NCI-H345 (cell line): ENCODE measurements at places on chromosomes 4 and X.

DNA sequence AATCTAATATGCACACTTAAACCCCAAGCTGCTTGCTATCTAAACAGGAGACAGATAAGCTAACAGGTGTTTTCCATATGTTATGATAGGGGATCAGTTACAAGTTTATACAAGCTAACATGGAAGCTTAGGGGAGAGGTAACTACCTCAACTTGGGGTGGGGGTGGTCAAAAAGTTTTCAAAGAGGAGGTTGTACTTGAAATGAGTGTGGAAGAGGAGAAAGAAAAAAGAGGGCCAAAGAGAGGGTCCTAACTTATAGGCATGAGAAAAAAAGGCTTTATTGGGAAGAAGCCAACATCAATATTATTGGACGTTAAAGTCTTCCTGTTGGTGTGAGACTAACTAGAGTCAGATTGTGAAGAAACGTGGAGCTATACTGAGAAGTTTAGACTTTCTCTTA lies 205.9 kb downstream of the NDST4 start:
- DNase-seq, result no peak

- DNase-seq, result no peak
Observed at GRCh38 chr4:168421671-168422070, 58.6 kb downstream of the DDX60L start.

DNA sequence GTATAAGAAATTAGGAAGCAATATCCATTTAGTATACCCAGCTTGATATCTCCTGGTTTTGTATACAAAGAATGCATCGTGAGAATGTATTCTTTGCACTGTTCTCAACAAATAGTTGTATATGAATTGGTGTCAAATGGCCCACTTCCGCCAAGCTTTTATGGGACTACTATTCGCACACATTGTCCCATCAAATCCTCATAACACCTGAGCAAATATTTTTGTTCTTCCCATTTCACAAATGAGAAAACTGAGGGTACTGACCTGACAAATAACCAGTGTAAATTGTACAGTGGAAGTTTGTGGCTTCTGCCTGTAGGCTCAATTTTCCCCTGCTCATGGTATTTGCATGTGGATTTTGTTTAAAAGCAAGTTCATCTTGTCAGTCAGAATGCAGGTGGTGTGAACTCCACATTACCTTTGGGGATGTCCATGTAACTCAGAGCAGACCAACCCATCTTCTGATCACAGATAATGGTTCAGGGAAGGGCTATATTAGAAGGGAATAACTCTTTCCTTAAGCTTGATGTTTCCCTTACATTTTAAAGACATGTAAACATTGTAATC lies 51.5 kb upstream of the FAM241A start:
- no peak for DNase-seq

DNA sequence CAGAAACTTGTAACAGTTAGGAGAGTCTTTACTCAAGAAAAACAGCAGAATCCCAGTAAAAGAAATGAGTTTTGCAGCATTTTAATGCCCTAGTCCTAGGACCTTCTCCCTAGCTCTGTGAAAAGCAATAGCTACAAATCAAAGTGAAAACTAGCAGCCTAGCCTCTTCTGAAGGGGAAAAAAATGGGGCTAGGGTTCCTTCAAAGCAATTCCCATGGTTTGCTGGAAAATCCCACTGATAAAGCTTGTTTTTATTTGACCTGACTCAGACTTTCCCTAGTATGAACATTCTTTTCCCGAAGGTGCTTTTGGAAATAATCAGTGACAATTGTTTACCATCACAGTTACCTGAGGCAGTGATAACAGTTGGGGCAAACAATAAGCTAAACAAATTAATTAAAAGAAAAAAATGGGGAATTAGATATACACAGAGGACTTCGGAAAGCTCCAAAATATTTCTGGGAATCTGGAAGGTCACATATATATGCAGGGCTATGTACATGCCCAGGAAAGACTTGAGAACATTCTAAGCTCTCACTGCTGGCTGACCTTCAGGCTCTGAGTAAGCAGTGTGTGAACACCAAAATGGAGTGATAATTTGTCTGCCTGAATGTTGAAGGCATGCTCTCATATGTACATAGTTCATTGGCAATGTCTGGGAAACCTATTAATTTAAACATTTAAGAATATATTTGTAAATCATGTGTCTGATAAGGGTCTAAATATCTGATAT lies 285.9 kb downstream of the KCTD8 start:
- no peak for DNase-seq

GRCh38 chr4:95857761-95858160 lies 17.9 kb downstream of the PDHA2 start:
- DNase-seq, result no peak

- no peak for DNase-seq
Observed at GRCh38 chrX:4841216-4841745, 1127.8 kb upstream of the PRKX start.

GRCh38 chrX:40871385-40872082 lies 136.2 kb upstream of the MED14 start:
- no peak for DNase-seq

DNA sequence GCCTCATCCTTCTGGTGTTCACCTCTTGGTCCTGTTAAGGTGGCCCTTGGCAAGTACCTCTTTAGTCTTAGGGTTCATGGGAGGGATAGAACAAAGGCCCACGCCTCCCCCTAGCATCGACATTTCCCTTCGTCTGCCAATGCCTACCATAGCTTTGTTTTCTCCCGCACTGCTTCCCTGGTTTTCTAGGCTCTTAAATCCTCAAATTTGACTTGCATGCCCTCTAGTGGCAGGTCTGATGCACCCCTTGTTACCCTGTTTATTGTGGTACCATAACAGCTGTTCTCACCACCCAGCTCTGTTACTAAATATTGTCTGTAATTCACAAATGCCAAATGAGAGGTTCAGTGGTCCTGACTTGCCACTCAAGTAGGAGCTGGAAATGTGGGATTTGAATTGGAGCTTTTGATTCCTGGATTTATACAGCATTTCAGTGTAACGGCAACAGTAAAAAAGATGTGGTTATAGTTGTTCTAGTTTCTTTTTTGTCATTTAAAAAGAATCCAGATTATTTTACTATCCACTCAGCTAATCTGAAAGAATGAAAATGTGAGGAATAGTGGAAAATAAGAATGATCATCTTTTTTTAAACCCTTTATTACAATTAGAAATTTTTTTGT lies 100.1 kb downstream of the REPS2 start:
- peak; percentile 69 for DNase-seq

- DNase-seq, result no peak
Observed at GRCh38 chr4:145044341-145044740, 53.7 kb downstream of the ANAPC10 start.

DNA sequence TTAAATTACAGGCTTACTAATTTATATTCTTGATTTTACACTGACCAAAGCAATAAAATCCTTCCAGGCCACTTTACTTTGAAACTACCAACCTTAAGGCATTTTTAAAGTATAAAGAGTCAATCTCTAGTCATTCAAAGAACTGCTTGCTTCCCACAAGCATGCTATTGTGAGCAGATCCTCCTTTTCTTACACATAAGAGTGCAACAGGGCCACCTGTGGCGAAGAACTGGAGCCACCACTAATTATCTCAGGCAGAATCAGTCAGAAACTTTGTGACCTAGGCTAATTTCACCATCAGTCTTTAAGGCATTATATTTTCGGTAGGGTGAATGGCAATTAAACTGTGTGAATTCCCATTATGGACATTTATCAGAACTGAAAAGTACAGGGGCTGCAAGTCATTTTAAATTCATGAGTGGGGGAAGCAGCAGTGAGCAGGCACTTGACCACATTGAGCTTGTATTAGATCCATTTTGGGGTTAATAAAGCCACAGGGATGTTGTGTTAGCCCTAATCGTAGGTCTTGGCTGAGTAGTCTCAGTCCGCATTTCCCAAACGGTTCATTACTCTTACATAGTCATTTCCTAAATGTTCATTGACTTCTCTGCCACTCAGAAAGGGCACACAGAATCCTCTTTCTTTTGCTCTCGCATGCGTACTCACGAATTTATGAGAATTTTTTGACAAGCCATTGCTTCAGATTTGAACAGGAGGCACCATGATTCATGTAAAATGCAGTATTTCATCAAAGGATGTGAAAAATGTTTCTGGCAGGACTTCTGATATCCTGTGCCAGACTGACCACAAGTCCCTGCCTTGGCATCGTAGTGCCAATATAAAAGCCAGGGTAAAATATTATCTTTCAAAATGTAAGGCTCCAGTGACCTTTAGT lies 39.8 kb downstream of the NPY2R start:
- no peak for DNase-seq

GRCh38 chr4:76377481-76377901 lies 43.5 kb downstream of the CCDC158 start:
- DNase-seq, result no peak

GRCh38 chr4:118154649-118155048 lies 120.4 kb downstream of the NDST3 start:
- no peak for DNase-seq

GRCh38 chr4:148366251-148366650 lies 76.0 kb downstream of the NR3C2 start:
- no peak for DNase-seq

DNA sequence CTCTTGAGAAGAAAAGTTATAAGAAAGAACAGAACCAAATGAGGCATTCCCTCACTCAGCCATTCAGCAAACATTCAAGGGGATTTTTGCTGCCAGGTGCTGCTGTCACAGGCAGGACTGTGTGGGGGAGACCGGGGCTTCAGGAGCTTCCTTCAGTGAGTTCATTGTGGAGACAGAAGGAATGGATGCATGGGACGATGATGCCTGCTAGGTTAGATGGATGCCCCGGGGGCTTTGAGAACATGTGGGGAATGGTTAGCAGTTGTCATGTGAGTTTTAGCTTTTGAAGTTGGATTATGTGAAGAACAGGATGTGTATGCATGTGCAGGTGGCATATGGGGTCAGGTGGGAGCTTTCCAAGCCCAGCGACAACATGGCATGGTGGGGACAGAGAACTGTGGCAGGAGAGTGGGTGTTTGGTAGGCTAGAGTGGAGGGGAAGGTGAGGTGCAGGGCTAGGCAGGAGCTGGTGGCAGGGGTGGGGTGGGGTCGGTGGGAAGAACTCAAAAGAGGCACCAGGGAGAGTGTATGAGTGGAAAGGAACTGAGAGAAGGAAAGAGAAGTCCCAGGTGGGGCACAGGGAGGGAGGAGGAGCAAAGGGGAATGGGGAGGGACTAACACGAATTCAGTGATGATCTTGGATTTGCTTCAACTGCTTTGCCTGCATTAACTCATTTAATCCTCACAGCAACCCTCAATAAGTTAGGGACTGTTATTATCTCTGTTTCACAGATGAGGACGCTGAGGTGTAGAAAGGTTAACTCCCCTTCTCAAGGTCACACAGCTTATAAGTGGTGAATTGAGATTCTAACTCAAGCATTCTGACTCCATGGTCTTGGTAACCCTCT lies 8.4 kb downstream of the DCUN1D4 start:
- DNase-seq, result no peak

- no peak for DNase-seq
Observed at GRCh38 chr4:42216664-42217063, 64.2 kb upstream of the BEND4 start.

DNA sequence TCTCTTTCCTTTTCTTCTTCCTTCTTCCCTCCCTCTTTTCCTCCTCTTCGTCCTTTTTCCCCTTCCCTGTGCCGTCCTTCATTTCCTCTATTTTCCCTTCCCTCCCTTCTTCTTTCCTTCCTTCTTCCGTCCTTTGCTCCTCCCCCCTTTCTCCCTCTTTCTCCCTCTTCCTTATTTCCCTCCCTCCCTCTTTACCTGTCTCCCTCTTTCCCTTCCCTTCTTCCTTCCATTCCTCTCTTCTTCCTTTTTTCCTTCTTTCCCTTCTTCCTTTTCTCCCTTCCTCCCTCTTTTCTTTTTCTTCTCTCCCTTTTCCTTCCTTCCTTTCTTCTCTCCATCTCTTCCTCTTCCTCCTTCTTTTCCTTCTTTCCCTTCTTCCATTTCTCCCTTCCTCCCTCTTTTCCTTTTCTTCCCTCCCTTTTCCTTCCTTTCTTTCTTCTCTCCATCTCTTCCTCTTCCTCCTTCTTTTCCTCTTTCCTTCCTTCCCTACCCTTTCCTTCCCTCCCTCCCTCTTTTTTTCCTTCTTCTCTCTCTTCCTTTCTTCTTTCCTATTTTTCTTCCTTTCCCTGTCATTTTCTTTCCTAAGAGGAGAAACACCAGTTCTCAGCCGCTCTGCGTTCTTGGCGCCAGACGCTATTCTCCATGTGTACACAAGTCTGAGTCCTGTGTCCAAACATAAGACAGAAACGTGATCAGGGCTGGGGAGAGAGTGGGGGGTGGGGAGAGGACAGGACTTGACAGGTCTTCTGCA lies 597.1 kb downstream of the MID1IP1 start:
- DNase-seq, result no peak

DNA sequence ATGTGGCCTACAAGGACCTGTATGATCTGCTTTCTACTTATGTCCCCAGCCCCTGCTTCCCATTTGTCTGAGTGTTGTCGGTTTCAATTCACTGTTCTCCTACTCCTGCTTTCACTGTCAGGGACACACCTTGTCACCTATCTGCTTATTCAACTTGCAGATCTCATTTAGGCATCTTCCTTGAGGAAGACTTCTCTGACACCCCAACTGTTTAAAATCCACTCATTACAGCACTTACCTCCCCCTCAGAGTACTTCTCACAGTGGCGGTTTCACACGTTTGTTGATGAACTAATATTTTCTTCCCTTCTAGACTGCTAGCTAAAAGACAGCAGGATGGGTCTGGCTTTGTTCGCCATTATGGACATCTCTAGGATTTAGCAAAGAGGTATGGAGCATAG lies 279.9 kb upstream of the TET2 start:
- no peak for DNase-seq

GRCh38 chr4:78131403-78131802 lies 74.3 kb downstream of the FRAS1 start:
- DNase-seq, result no peak

DNA sequence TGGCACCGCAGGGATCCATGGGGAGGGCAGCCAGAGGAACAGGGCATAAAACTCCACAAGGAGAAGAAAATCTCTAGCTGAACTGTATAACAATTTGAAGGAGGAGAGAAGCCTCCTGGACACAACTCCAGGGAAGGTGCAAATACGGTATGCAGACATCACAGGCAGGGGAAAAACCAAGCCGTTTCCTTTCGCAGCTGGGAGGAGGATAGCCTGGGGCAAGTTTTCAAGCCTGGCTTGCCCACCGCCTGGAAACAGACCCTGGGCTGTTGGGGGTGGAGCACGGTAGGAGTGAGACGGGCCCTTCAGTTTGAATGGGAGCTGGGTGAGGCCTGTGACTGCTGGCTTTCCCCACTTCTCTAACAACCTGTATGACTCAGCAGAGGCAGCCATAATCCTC lies 43.4 kb upstream of the TAF9B start:
- DNase-seq, result no peak

- DNase-seq, result no peak
Observed at GRCh38 chrX:10660171-10660570, 39.8 kb upstream of the MID1 start.

DNA sequence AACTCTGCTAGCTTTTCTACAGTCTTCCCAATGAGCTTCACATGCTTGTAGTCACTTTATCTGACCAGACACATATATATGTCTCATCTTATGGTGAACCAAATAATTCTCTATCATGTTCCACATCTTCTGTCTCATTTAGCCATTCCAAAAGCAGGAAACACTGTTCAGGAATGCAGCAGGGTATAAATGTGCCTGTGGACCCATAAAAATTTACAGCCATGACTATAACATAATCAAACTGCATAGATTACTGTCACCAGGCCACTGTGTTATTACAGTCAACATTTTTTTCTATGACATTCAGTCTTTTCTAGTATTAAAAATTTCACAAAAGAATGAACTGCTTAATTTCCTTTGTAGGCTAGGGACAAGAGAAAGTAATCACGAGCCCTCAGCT lies 170.0 kb upstream of the NPY2R start:
- DNase-seq, result no peak

- DNase-seq, result no peak
Observed at GRCh38 chr4:26226629-26227376, 94.0 kb upstream of the RBPJ start.

- no peak for DNase-seq
Observed at GRCh38 chr4:71453531-71453930, 114.7 kb downstream of the SLC4A4 start.
